NCI-H524 (cell line): ENCODE measurements at places on chromosomes 4 and X.

DNA sequence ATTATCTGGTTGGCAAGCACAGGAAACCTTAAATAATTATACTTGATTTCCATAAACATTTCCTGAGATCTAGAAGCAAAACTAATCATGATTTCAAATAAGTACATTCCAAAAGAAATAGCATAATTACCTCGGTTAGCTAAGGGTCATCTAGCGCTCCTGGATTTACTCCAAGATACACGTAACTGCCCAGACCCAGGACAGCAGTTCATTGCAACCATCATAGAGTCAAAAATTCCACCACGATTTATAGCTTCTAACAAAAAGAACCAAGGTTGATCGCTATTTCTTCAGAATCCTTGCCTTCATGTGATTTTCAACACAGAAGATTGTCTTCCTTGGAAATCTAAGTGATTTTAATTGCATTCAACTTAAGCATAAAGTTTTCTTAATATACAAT lies 1235.5 kb upstream of the TENM3 start:
- no peak for DNase-seq

DNA sequence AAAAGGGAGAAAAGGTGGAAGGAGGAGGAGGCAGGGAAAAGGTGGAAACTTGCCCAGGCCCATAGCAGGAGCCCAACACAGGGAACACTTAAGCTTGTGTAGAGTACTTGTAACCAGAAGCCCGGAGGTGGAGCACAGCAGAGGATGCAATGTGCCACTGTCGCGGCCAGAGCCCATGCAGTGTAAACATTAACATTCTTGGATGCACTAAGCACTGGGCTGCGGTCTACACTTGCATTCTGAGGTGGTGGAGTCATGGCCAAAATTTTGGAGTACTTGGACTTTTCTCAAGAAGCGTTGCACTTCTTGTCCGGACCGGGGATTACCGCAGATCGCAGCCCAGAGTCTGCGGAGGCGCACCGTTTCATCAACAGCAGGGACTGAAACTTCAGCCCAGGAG lies 4.5 kb upstream of the RHOXF1 start:
- no peak for DNase-seq

- DNase-seq: no peak
Measured at GRCh38 chr4:6341696-6342095, 72.0 kb downstream of the WFS1 start.

GRCh38 chr4:104211657-104212056 lies 283.0 kb downstream of the CXXC4 start:
- no peak for DNase-seq

DNA sequence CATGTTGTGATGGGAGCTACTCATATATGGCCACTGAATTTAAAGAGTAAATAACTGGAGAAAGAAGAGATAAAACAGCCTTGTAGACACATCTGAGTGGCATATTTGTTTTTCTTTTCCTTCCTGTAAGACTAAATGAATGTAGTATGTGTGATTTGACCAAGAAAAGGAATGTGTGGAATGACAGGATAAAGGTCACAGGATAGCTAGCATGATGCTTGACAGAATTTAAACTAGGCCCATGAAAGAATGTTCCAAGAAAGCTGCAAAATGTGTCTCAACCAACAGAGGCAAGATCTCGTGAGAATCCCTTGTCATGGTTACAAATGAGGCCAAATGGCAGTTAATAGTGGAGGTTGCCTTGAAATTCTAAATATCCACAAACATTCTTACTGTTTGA lies 137.0 kb downstream of the KCNIP4 start:
- no peak for DNase-seq

DNA sequence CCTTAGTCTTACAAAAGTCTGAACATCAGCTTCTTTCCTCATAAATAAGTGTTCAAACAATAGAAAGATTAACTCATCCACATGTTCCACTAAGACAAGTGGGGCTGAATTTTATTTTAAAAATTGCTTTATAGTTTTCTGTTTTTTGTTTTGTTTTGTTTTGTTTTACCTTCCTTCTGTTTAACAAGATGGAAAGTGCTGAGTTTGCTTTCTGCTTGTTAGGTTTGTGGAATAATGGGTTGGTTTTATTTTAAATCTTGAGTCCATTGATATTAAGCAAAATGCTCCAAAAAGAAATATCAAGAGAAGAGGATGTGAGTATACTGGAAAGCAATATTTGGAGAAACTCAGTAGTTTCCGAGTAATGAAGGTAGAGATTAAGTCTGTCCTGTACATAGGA lies 458.7 kb downstream of the FAT4 start:
- no peak for DNase-seq
